ENCODE measurements at places on chromosomes 16 and 17. TPM values are rescaled to one million over a fixed set of nuclear protein-coding genes. Genes with fewer than 3 reads are reported as not detected.
A peak's percentile ranks its signal among the peaks of the same experiment; 100 is the strongest.

- no peaks in the 10 kb centered on the region for H3K4me1 ChIP-seq
- no peak for DNase-seq
- no peak overlapping the region for H3K4me3 ChIP-seq
- H3K27ac ChIP-seq = no peak overlapping the region
Observed at GRCh38 chr16:832652-833336, 32.3 kb upstream of the GNG13 start.

The NDRG4 gene
- 2.0 TPM for polyA plus RNA-seq

The SEPTIN12 gene
- polyA plus RNA-seq = not detected

The TAOK1 gene
- 6.3 TPM for polyA plus RNA-seq

The VAT1L gene
- polyA plus RNA-seq = 0.03 TPM

The PNMT gene
- 6.8 TPM for polyA plus RNA-seq

- H3K4me3 ChIP-seq = no peak overlapping the region
- no peak for DNase-seq
- peak overlapping the region; percentile 72 for H3K27ac ChIP-seq
- peaks cover 15% of the 10 kb centered on the region for H3K4me1 ChIP-seq
Observed at GRCh38 chr16:3646348-3646920, 8.1 kb upstream of the DNASE1 start.

The KRTAP1-5 gene
- polyA plus RNA-seq = not detected

- no peaks in the 10 kb centered on the region for H3K4me1 ChIP-seq
- H3K27me3 ChIP-seq = no peaks in the 10 kb centered on the region
- no peak overlapping the region for H3K4me3 ChIP-seq
- H3K27ac ChIP-seq = no peak overlapping the region
- no peak for DNase-seq
Observed at GRCh38 chr17:18356624-18357023, 6.7 kb downstream of the SHMT1 start.

DNA sequence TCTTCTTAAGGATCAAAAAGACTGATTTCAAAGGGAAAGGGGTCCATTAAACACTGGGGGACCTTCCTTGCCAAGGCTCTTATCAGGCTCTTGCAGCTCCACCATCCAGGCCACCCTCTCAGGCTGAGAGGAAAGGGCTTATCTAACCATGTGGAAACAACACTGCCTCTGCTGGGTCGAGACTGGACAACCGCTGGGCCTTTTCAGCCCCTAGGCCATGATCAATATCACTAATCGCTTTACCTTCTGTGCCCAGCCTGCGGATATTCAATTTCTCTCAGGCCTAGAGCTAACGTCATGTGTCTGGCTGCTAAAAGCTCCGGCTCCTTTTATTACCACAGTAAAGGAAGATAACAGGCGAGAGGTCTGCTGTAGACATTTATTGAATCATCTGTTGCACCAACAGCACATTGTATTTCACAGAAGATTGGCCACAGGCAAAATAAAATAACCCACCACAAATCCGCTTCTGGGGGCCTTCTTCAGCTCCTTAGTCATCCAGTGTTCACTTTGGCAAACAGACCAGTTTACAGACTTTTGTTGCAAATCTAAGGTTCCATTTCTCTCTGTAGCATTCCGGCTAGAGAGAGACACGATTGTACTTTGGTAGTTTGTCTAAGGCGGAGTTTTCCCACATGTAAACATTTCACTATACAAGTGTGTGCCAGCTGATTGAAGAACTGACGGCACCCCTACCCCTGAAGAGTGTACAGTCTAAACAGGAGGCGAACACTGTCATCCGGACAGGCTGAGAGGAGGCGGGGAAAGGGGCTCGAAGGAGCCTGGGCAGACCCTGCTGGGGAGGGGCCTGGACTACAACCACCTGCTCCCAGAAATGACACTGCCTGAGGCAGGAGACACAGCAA, 13.9 kb downstream of the CYB561 start:
- H3K27ac ChIP-seq = no peak overlapping the region
- no peaks in the 10 kb centered on the region for H3K27me3 ChIP-seq
- no peak overlapping the region for H3K4me3 ChIP-seq
- no peak for DNase-seq

DNA sequence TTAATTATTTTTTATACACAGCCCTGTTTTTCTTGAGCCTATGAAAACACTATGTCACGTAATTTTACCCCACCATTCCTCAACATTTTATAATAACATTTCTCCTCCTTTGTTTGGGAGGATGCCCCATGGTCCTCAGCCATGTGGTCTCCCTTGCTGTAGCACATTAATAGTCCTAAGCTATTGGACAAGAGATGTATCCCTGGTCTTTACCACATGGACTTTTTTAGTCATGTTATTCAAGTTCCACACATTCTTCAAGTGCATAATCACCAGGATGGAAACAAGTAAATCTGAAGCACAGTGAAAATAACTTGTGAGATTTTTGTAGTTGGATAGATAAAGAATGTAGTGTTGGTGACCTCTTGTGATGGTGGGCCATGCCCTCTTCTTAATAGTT, 2.0 kb upstream of the KRTAP2-3 start:
- no peak for DNase-seq
- no peak overlapping the region for H3K27ac ChIP-seq
- peaks cover 1% of the 10 kb centered on the region for H3K27me3 ChIP-seq

The CX3CL1 gene
- 6.2 TPM for polyA plus RNA-seq

DNA sequence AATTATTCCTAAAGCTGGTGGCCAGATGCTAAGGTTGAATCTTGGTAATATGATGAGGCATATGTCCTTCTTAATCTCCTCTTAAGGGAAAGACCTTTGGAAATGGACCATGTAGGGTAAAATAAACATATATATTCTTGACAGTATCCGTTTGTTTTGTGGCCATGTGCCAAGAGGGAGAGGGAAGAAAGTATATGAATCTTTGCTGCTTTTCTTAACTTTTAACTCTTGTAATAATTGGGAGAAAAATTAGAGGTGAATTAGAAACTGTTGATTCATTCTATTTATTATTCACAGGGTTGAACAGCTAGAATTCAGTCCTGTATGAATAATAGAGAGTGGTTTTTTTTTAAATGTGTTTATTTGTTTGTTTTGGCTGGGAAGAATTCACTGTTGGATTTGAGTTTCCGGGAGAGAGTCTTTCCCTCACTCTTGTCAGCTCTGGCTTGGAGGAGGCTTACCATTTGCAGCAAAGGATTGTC, 31.6 kb downstream of the AATF start:
- no peaks in the 10 kb centered on the region for H3K36me3 ChIP-seq
- peaks cover 6% of the 10 kb centered on the region for H3K4me1 ChIP-seq
- H3K27ac ChIP-seq = no peak overlapping the region
- H3K27me3 ChIP-seq = no peaks in the 10 kb centered on the region
- no peak for DNase-seq
- H3K4me3 ChIP-seq = no peak overlapping the region

The GGA2 gene
- 49.3 TPM for polyA plus RNA-seq

- peaks cover 17% of the 10 kb centered on the region for H3K4me1 ChIP-seq
- no peaks in the 10 kb centered on the region for H3K36me3 ChIP-seq
- no peaks in the 10 kb centered on the region for H3K27me3 ChIP-seq
- DNase-seq = no peak
- no peak overlapping the region for H3K4me3 ChIP-seq
Observed at GRCh38 chr17:57396511-57396921, 140.2 kb downstream of the MSI2 start.

DNA sequence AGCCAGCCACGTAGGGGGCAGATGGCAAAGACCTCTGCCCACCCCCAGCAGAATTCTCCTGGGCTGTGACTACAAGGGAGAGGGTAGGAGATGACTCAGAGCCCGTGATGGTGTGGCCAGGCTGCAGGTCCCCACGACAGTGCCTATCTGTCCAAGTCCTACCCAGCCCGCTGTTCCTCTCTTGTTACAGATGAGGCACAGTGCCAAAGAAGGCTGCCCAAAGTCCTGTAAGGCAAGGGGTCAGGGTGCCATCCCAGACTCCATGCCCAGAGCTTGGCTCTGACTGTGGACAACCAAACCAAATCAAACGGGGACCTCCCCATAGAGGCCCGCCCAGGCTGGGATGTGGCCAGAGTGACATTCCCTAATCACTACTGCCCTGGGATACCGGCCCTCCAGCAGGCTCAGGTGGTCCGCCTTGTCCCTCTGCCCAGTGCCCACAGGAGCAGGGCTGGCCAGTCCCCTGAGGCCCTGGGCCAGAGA, 12.6 kb upstream of the BCAR1 start:
- no peaks in the 10 kb centered on the region for H3K27me3 ChIP-seq
- H3K4me1 ChIP-seq = peaks cover 75% of the 10 kb centered on the region
- H3K36me3 ChIP-seq = no peaks in the 10 kb centered on the region
- peak; percentile 75 for DNase-seq
- H3K4me3 ChIP-seq = peak overlapping the region; percentile 100
- peak overlapping the region; percentile 99 for H3K27ac ChIP-seq

The TEKT1 gene
- not detected for polyA plus RNA-seq

The HCRT gene
- polyA plus RNA-seq = not detected

DNA sequence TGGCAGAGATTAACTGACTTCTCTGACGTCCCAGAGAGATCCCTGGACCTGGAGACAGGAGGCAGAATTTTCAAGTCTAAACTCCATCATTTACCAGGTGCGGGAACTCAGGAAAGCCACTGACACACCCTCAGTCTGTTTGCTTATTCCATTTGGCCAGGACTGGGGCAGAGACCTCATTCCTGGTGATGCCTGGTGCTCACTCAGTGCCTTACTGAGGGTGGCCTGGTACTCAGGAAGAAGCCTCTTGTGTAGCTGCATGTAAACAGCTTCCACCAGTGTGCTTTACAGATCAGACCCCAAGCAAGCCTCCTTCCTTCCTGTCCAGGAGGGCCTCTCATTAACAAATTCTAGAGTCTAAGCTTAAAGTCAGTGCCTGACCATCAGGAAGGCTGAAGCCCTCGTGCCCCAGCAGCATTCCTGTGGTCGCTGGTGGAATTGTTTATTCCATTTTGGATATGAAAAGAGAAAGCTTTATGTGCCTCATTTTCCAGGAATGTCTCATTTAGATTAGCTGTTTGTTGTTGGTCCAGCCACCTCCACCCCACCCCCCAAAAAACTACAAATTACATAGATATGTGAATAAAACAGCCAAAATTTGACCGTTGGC, 236.1 kb upstream of the CDH5 start:
- DNase-seq = no peak
- H3K36me3 ChIP-seq = no peaks in the 10 kb centered on the region
- no peaks in the 10 kb centered on the region for H3K27me3 ChIP-seq
- no peak overlapping the region for H3K27ac ChIP-seq
- H3K4me3 ChIP-seq = no peak overlapping the region
- peaks cover 5% of the 10 kb centered on the region for H3K4me1 ChIP-seq

The NPIPA8 gene
- not detected for polyA plus RNA-seq

- peaks cover 49% of the 10 kb centered on the region for H3K36me3 ChIP-seq
- H3K27ac ChIP-seq = no peak overlapping the region
- no peaks in the 10 kb centered on the region for H3K27me3 ChIP-seq
- H3K4me1 ChIP-seq = peaks cover 5% of the 10 kb centered on the region
- no peak for DNase-seq
Observed at GRCh38 chr16:2280461-2280860, 12.5 kb upstream of the RNPS1 start.

The SDR42E1 gene
- not detected for polyA plus RNA-seq

- H3K27me3 ChIP-seq = no peaks in the 10 kb centered on the region
- DNase-seq = no peak
- H3K27ac ChIP-seq = peak overlapping the region; percentile 75
- H3K36me3 ChIP-seq = peaks cover 4% of the 10 kb centered on the region
- H3K4me1 ChIP-seq = peaks cover 16% of the 10 kb centered on the region
Observed at GRCh38 chr17:40443988-40444899, 994 bp downstream of the IGFBP4 start.

DNA sequence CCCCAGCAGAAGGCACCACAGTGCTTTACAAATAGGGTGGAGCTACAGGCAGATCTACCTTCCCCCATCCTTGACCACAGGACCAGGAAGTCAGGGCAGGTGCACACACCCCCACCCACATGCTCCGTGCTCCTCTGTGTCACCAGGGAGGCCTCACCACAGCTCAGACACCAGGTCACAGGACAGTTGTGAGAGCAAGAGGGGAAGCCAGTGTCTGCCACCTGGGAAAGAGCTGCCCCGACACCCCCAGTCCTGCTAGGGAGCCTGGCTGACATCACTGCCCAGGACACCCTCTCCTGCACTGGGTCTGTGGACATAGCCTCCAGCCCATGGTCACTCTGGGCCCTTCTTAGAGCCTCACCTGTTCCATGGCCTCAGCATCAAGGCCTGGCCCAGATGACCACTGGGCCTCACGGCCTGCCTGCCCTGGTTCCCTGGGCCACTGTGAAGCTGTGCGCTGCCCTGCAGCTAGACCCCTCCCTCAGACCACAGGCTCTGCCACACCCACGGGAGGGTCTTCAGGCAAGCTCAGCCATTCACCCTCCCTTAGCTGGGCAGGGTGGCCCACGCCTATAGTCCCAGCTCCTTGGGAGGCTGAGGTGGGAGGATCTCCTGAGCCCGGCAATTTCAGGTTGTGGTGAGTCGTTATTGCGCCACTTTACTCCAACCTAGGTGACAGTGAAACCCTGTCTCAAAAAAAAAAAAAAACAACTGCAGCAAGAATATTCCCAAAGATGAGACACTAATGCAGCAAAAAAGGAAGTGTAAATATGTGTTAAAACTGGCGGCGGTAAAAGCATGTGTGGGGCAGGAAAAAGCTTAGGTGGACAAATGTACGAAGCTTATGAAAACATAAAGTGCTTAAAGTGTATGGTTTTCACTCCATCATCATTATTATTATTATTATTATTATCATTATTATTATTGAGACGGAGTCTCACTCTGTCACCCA, 14.2 kb downstream of the POLR3K start:
- H3K36me3 ChIP-seq = no peaks in the 10 kb centered on the region
- H3K4me3 ChIP-seq = no peak overlapping the region
- no peak for DNase-seq
- no peaks in the 10 kb centered on the region for H3K27me3 ChIP-seq

- H3K4me3 ChIP-seq = no peak overlapping the region
- H3K4me1 ChIP-seq = peaks cover 9% of the 10 kb centered on the region
- DNase-seq = no peak
- H3K27me3 ChIP-seq = no peaks in the 10 kb centered on the region
- H3K36me3 ChIP-seq = no peaks in the 10 kb centered on the region
- no peak overlapping the region for H3K27ac ChIP-seq
Observed at GRCh38 chr16:66041907-66042306, 324.6 kb upstream of the CDH5 start.

DNA sequence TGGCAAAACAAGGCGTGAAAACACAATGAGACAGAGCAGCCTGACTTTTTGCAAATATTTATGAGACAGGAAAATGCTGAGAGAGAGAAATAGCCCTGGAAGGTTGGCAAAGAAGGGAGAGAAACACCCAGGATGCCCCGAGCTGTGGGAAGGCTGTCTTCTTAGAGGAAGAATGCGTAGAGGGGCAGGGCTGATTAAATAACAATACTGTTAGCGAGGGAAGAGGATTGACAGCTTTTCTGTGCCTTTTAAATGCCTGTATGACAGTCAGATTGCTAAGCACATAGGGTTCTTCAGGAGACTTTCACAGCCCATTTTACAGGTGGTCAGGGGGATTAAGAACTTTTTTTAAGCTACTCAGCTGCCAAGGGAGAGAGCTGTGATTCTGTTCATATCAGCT, 219.2 kb downstream of the SHISA9 start:
- DNase-seq = no peak
- H3K4me3 ChIP-seq = no peak overlapping the region
- no peaks in the 10 kb centered on the region for H3K4me1 ChIP-seq
- no peaks in the 10 kb centered on the region for H3K27me3 ChIP-seq
- H3K27ac ChIP-seq = no peak overlapping the region

GRCh38 chr17:8791248-8791909, 7.8 kb downstream of the MFSD6L start:
- H3K4me1 ChIP-seq = no peaks in the 10 kb centered on the region
- H3K4me3 ChIP-seq = no peak overlapping the region
- H3K27ac ChIP-seq = no peak overlapping the region
- H3K27me3 ChIP-seq = no peaks in the 10 kb centered on the region

Data from psoas muscle (tissue), 8 donors.